ENCODE measurements at places on chromosomes 7 and 10.

DNA sequence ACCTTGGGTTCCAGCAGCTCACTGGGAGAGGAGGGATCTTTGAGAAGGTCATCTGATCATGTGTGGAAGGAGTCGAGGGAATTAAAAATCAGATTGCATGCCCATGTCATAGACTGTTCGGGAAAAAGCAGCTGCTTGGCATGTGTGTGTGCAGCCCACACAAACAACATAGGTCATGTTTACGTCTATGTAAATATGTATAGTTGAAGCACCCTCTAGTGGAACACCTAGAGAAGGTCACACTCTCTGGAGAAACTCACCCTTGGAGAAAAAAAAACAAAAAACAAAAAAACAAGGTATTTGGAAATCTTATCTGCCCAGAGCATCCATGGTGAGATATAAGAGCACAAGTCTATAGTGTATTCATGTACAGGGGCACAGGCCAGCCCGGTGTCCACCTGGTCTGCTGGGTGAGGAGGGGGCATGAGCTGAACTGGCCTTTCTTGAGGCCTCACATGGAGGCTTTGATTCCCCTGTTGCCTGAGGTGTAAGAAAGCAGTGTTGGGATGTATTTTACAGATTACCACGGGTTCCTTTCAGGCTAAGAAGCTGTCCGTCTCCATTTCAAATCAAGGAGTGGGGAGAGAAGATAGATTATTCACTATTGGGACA is 98.0 kb downstream of the NPY start:
- no peak for DNase-seq

- DNase-seq: no peak
Measured at GRCh38 chr7:54915870-54916598, 102.8 kb upstream of the EGFR start.

- peak; percentile 64 for DNase-seq
Measured at GRCh38 chr7:107563081-107563774, 492 bp downstream of the COG5 start.

DNA sequence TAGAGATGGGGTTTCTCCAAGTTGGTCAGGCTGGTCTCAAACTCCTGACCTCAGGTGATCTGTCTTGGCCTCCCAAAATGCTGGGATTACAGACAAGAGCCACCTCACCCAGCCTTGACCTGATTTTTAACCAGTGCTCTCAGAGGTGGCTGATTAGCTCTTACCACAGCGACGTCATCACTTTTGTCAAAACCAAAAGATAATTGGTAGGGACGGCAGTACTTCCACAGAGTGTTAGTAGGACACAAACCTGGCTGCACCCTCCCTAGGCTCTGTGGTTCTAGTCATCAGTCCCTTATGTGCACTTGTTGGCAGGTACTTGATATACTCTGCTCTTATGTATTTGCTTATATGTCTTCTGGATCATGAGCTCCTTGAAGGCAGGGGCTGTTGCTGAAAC is 74.0 kb downstream of the GPR141 start:
- DNase-seq: no peak

DNA sequence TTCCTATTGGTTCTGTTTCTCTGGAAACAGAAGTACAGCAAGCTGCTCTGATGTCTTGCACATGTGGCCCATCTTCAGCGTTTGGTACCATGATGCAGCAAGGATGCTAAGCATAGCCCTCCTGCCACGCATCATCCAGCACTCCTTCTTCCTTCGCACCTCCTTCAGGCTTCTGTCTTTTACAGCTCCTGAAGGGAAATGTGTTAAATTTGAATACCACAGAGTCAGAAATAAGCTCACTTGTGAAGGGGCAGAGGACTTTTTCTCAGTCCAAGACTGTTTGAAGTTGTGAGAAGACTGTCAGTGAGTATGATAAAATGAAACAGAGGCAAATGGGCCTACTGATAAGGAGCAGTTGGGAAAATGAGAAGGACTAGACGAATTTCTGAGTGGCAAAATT is 20.7 kb downstream of the TSPAN13 start:
- DNase-seq: no peak

DNA sequence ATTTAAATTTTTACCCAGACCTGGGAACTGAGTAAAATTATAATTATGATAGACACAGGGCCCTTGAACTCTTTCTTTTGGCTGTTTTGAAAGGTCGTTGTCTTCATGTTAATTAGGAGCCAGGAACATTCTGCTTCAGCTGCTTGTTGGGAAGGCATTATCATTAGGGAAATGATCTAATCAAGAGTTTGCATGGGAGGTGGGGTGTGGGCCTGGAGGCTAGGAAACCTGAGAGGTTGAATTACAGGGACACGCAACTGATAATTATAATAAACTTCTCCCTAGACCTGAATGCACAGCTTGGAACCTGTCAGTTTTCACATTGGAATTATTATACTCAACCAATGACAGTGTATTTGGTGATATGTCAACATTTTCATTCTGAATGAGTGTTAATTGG is 237.7 kb downstream of the CACNB2 start:
- DNase-seq: no peak

- DNase-seq: no peak
Measured at GRCh38 chr7:18037609-18038008, 10.0 kb upstream of the PRPS1L1 start.

GRCh38 chr10:6525599-6526165 is 54.4 kb downstream of the PRKCQ start:
- DNase-seq: no peak

GRCh38 chr7:30916767-30917166 is 5.1 kb downstream of the AQP1 start:
- no peak for DNase-seq

DNA sequence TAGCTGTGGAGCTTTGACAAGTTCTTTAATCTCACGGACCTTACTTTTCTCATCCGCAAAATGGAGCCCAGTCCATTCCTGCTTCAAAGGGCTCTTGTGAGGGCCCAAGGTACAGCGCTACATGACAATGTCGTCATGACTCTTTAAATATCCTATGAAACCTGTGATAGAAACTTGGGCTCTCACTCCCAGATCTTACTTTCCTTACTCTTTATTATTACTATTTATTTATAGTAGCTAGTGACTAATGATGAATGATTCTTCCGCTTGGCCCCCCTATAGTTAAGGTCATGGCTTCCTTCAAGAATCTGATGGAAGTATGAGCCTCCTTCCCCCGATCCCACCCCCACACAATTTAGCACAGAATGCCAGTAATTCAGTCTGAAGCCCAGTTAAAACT is 41.9 kb downstream of the RBM20 start:
- DNase-seq: no peak

DNA sequence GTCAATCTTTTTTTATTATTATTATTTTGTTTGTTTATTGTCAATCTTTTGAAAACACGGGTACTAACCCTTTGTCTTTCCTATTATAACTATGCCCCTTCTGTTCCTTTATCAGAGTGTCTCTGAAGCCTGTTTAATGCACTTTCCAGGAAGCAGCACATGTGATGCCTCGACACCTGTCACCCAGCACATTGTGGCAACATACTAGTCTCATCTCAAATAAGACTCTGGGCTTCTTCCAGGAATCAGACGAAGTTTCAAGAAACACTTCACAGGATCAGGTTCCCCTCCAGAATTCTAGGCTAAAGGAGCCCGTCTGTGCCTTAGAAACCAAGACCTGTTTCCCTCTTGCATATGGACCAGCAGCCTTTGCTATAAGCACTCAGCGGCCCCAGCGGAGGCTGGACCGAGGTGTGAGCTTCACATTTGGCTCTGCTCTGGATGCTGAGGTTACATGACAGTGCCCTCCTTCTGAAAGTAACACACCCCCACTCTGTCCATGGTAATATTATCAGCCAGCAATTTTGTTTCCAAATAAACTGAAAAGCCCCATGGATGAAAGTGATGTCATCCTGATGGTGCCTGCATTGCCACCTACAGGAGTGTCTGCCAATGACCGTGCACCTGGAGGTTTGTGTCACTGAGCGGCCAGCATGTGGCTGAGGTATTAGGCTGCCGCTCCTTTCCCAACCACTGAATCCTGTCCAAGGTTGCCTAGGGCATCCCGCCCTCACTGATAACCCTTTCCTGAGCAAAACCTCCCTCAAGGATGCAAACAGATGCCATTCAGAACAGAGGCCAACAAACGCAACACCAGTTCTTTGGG is 38.1 kb downstream of the MKI67 start:
- no peak for DNase-seq

GRCh38 chr7:1749864-1750466 is 79.9 kb downstream of the ELFN1 start:
- DNase-seq: no peak

DNA sequence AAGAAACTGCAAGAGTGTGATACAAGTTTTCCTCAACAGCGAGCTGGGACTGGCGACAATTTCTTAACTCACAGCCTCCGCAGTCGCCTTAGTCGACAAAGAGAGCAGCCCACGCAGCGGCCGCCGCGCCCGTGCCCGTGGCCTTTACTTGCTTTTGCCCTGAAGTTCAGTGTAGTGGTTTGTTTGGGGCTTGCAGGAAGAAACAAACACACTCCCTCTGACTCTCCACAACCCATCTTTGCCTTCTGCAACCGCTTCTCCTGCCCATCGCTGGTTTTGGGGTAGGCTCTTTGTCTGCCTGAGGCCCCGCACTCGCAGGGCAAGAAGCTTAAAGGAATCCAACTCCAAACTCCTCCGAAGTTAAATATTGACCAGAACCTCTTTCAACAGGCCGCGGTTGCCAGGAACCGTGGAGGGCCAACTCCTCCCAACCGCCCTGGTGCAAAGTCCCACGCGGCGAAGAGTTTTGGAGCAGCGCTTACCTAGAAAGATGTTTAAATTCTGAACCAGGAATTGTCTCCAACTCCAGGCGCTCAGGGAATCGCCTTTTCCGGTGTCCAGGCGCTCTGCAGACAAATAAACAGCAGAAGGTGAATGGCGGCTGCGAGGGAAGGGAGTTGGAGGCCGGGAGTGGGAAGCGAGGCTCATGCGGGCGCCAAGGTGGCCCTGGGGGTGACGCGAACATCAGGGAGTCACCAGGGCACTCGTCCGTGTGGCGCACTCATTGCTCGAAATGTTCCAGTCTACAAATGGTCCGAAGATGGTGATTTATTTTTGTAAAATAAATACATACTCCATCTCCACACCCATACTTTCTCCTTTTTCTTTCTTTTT is 8.3 kb downstream of the HOXA4 start:
- DNase-seq: peak; percentile 33

GRCh38 chr7:49341849-49342248 is 417.5 kb downstream of the CDC14C start:
- no peak for DNase-seq

GRCh38 chr7:140017543-140017942 is 45.2 kb downstream of the PARP12 start:
- DNase-seq: no peak

DNA sequence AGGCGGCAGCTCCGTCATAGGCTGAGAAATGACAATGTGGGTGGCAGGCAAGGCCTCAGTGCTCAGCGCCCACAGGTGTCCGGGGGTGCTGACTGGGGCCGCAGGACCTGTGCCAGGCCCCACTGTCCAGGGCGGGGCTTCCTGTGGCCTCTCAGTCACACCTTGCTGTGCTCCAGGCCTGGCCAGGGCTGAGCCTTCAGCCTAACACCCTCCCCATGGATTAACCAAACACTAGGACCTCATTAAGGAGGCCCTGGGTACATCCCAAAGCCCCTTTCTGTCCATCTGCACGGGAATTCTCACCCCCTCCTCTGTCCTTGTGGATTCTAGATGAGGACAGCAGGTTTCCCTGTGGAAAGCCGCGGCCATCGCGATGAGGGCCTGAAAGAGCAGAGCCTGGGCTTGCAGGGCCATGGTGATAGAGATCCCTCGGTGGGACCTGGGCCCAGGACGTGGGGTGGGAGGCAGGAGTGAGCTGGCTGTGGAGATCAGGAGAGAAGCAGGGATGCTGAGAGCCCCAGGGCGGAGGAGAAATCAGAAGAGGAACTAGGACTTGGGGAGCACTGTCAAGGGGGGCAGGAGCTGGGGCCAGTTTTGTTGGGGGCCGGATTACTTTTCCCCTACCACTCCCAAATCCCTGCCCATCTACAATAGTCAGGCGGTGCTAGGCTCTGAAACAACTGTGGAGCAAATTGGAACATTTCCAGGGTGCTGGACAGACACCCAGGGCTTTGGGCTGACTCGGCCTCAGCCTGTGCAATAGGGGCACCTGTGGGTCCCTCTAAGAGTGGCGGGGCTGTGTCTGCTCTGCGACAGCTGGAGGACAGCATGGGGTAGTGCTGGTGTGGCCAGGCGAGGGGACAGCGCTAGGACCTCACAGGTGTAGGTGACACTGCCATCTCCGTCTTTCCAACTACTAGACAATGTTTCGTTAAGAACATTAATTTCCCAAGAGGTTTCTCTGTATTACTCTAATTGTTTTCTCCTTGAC is 23.3 kb upstream of the MNX1 start:
- no peak for DNase-seq

GRCh38 chr10:86100581-86101061 is 266.0 kb downstream of the GRID1 start:
- no peak for DNase-seq

GRCh38 chr10:116278846-116279245 is 5.8 kb upstream of the GFRA1 start:
- no peak for DNase-seq

GRCh38 chr10:68099736-68100135 is 9.6 kb upstream of the MYPN start:
- DNase-seq: no peak

DNA sequence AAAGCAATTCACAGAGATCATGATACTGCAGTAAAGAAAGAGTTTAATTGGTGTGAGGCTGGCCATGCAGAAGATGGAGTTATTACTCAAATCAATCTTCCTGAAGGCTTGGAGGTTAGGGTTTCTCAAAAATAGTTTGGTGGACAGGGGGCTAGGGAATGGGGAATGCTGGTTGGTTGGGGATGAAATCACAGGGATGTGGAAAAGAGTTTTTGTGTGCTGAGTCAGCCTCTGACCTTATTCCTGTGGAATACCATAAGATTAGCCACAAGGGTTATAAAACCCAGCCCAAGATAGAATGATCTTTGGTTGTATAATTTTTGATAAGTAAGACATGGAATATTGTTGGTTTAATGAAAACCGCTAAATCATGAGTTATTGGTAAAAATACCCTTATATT is 764.3 kb downstream of the TYW1 start:
- no peak for DNase-seq
